ENCODE measurements at places on chromosomes 4 and X. TPM values are rescaled to one million over a fixed set of nuclear protein-coding genes. Genes with fewer than 3 reads are reported as not detected.

GRCh38 chr4:184382189-184382846 is 92.0 kb downstream of the IRF2 start:
- H3K27me3 ChIP-seq, result no peaks in the 10 kb centered on the region
- no peak for DNase-seq
- no peak overlapping the region for H3K27ac ChIP-seq
- H3K36me3 ChIP-seq, result no peaks in the 10 kb centered on the region
- H3K4me1 ChIP-seq, result peaks cover 52% of the 10 kb centered on the region

DNA sequence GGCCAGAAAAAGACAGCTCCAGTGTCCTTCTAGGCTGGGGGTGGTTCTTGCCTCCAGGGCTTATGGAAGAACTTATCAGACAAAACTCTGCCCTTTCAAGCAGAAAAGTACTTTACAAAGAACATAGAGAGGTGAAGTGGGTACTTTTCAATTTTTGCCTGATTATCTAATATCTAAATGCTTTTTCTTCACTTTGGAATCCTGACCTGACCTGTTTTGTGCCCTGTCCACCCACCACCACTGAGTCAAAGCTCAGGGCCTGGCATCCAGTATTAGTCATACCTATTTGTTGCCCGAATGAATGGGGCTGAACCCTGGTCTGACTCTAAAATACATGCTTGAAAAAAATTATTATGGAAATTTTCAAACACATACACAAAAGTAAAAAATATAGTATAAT is 37.2 kb downstream of the RTL9 start:
- H3K27me3 ChIP-seq, result no peaks in the 10 kb centered on the region
- no peak overlapping the region for H3K4me3 ChIP-seq
- no peaks in the 10 kb centered on the region for H3K36me3 ChIP-seq
- DNase-seq, result no peak
- no peak overlapping the region for H3K27ac ChIP-seq

GRCh38 chr4:67549123-67549522 is 3.8 kb upstream of the CENPC start:
- DNase-seq, result no peak
- peaks cover 3% of the 10 kb centered on the region for H3K36me3 ChIP-seq
- no peak overlapping the region for H3K27ac ChIP-seq
- H3K27me3 ChIP-seq, result no peaks in the 10 kb centered on the region
- H3K4me3 ChIP-seq, result no peak overlapping the region

- H3K4me3 ChIP-seq, result no peak overlapping the region
- DNase-seq, result peak; percentile 59
- no peaks in the 10 kb centered on the region for H3K36me3 ChIP-seq
- no peaks in the 10 kb centered on the region for H3K27me3 ChIP-seq
- H3K27ac ChIP-seq, result peak overlapping the region; percentile 77
- peaks cover 46% of the 10 kb centered on the region for H3K4me1 ChIP-seq
These were observed 202.1 kb downstream of the PTTG2 start for GRCh38 chr4:38162240-38162784.

GRCh38 chr4:105140684-105141490 is 5.8 kb upstream of the TET2 start:
- H3K4me1 ChIP-seq, result no peaks in the 10 kb centered on the region
- H3K27ac ChIP-seq, result no peak overlapping the region
- no peak for DNase-seq
- no peak overlapping the region for H3K4me3 ChIP-seq
- H3K27me3 ChIP-seq, result no peaks in the 10 kb centered on the region

Gene SLIT2
- total RNA-seq, result 13.4 TPM

Gene PAQR3
- total RNA-seq, result 36.2 TPM

Gene CNGA1
- total RNA-seq, result 0.91 TPM

Gene SFRP2
- not detected for total RNA-seq

Data from SJSA1 (cell line).